ENCODE measurements at places on chromosomes 2 and 18.

DNA sequence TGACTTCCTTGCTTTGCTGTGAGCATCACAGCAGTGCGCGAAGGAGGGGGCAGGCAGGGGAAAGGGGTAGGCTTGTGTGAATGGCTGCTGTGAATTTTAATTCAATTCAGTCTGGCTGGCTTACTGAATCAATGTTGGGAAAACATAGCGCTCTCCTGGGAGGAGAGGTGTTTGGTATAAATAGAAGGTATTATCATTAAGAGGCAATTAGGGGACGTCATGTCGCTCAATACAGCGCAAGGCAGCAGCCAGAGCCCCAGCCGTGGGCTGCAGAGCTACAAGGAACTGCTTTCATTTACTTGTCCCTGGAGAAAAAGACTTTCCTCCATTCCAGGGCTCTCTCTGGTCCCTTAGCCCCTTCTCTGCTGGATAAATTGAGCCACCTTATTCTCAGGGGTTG is 181.4 kb upstream of the MSH6 start:
- no peak for DNase-seq

GRCh38 chr2:124402274-124402673 is 377.2 kb downstream of the CNTNAP5 start:
- no peak for DNase-seq

DNA sequence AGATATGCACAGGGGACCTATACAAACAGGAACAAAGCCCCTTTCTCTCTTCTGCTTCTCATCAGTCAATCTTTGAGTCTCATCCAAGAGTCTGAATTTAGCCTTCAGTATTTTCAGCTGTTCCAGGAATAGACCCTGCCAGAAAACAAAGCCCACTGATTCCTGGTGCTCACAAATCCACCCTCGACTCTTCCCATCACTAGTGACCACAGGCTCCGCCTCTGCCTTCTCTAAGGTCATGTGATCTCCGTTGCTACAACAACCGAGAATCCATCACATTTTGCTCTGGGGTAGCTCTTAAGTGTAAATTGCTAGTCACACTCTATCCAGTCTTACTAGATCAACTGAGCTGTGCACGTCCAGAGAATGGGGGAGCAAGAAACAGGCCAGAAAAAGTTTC is 46.4 kb upstream of the SPTBN1 start:
- DNase-seq = no peak

DNA sequence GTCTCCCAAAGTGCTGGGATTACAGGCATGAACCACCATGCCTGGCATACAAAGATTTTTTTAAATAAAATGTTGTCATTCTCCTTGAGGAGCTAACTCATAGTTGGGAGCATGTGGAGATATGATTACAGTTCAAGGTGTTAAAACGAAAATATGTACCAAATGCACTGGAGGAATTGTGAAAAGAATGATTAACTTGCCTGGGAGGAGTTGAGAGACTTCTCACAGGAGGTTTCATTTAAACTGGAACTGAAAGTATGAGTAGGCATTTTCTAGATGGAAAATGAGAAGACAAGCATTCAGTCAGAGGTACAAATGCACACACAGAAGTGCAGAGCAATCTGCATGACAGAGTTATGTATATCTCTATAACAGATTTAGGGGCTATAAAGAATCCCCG is 126.6 kb upstream of the PDE1A start:
- DNase-seq = no peak

DNA sequence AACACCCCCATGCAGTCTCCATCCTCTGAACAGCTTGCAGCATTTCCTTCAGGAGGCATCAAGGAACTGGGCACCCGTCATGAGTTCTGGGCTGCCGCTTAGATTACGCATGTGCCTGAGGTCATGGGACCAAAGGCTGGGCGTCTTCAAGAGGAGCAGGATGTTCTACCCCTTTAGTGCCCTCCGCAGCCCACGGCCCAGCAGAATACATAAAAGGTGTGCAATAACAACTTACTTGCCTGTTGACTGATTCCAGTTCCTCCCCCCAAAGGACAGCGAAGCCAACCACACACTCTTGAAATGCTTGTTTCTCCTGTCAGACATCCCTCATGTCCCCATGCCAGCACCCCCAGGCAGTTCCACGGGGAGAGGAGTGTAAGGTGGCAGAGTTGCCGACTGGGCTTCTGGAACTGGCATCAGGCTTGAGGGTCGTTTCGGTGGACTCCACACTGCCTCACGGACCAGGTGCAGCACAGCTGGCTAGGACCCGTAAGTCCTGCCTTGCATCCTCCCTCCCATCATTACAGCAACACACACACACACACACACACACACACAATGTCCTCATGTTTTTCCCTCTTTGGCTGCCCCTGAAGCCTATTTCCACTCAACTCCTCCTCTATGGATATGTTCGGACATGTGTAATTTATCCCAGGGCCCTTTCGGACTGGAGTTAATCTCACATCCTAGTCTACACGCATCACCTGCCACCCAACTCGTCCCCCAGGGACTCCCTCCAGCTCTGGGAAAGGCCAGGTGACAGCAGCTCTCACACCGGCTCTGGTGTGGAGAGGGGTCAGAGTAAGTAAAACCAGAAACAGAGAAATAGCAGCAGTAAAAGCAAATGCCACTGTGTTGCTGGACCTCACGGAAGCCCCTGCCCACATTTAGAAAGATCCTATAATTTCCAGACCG is 200.7 kb downstream of the BCL11A start:
- no peak for DNase-seq

DNA sequence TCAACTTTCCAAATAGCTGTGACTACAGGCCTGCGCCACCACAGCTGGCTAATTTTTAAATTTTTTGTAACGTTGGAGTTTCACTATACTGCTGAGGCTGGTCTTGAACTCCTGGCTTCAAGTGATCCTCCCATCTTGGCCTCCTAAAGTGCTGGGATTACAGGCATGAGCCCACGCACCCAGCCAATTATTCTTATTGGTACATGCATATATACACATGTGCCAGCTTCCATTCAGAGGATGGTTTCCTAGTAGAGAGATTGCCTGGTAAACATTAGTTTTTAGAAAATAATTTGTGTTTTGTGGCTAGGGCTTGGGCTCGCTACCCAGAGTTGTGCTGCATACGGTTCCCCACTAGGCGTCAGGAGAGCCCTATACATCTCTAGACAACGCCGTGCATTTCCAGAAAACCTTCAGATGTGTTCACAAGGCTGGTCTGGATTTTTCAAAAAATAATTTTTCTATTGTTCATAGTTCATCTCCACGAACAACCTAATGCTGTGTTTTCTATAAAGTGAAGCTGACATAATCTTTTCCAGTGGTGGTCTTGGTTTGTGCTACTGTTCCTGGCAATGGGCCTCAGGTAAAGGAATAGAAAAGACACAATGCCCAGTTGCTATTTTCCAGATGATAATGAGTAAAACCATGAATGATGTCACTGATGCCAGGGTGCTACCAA is 14.6 kb upstream of the AFG3L2 start:
- peak; percentile 59 for DNase-seq
